ENCODE measurements at places on chromosomes 3 and 15.
A peak's percentile ranks its signal among the peaks of the same experiment; 100 is the strongest.

DNA sequence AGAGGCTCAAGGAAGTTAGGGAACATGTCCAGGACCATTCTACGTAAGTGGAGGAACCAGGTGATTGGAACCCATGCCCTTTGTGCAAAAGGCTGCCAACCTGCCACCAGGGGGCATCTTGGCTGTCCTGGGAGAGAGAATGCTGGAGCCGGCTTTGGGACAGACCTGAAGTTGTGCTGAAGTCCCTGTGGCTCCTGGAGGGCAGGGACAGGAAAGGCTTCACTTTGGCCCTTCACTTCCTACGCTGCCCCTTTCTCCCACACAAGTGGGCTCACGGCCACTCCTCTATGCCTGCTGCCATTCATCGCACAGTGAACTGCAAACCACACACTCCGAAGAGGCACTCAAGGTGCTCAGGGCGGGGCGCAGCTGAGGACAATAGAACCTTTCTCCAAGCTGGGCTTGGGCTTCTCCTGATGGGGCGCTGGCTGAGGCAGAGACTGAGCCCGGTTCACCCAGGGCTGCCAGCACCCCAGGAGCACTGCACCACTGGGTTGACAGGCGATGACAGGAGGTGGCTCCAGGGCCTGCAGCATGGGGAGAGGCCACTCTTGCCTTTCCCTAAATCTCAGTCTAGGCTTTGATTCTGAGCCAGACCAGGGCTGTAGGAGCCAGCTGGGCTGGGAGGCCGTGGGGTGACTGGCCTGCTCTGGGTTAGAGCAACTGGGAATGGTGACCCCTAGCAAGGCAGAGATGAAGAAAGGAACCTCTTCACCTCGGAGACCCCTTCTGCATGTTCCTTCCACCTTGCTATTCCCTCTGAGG, 8.4 kb downstream of the SHF start:
- DNase-seq, result peak; percentile 51

DNA sequence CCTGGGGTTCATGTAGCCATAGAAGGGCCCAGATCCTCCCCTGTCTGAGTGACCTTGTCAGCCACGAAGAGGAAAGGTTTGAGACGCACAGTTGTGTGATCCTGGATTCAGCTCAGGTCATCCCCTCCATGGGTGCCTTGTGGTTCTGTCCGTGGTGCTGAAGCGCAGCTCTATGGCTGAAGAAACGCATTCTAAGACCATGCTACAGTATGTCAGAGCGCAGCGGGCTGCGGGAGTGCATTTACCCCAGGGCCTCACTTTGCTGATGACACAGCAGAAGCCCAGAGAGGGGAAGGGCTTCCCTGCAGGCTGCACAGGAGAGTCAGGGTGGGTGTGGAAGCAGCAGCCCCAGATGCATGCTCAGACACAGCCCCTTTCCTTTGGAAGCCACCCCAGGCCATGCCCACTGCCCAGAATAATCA, 68.8 kb upstream of the IQSEC1 start:
- DNase-seq, result no peak

GRCh38 chr3:197913641-197914380, 36.2 kb upstream of the RPL35A start:
- no peak for DNase-seq

GRCh38 chr3:135807879-135808278, 157.6 kb upstream of the PPP2R3A start:
- DNase-seq, result no peak

DNA sequence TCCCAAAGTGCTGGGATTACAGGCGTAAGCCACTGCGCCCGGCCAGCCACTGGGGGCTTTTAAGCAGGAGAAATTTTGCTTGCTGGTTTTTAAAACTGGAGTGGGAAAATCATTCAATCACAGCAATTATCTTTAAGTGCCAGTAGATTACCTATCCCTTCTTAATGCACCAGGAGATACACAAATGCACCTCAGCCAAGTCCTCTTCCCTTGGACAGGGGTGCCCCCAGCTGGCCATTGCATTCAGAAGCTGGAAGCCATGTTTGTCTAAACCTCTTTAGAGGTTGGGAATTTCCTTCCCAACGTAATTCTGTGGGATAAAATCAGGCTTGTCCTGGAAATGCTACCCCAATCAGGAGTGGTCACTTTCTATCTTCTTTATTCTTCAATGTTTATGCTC, 26.6 kb downstream of the MIX23 start:
- DNase-seq, result no peak

DNA sequence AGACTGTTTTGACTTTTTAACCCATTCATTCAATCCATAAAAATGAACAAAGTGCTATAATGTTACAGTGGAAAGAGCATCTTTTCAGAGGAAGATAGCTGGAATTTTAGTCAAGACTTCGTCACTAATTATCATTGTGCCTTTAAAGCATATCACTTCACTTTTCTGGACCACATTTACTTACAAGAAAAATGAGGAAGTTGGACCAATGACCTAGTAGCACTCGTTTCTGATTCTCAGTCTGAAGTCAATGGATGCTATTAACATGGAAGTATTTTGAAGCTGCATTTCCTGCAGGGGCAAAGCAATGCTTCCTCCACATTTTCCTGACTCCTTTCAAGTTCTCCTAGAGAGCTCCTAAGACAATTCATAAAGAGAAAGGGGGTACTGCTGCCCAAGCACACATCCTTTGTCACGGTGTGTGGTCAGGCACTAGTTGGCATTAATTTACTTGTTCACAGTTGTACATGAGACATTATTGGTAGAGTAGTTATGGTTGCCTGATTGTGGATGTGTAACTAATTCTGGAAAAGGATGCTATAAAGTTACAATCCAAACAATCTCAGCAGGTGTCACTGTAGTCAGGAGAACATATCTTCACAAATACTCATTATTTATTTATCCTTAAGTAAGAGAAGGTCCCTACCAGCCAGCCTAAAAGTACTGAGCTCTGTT, 1049.1 kb downstream of the FHIT start:
- no peak for DNase-seq

DNA sequence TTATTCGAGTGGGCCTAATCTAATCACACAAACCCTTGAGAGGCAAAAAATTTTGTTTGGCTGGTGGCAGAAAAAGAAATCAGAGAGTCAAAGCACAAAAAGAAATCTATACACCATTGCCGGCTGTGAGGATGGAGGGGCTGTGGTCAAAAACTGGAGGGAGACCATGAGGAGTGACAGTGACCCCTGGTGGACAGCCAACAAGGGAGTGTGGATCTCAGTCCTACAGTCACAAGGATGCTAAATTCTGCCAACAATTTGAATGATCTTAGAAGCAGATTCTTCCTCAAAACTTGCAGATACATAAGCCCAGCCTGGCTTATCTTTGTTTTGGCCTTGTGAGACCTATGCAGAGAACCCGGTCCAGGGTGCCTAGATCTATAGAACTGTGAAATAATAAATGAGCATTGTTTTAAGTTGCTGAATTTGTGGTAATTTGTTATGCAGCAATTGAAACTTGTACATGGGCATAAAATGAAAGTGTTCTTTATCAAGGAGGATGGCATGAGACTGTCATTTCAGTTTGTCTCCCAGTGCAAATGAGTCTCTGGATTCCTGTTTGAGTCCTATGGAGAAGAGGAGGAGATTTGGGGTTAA, 103.0 kb upstream of the ARHGEF26 start:
- DNase-seq, result peak; percentile 8

DNA sequence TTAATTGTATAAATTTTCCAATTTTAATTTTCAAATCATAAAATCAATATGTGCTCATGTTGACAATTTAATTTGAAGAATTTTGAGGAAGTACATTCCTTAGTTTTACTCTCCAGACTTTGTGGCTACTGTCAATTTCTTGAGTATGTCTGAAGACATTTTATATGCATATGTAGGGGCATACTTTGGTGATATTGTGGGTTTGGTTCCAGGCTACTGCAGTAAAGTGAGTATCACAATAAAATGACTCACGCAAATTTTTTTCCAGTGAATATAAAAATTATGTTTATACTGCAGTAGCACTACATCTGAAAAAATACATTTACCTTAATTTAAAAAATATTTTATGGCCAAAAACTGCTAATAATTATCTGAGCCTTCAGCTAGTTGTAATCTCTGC, 123.2 kb upstream of the PLCL2 start:
- DNase-seq, result no peak

DNA sequence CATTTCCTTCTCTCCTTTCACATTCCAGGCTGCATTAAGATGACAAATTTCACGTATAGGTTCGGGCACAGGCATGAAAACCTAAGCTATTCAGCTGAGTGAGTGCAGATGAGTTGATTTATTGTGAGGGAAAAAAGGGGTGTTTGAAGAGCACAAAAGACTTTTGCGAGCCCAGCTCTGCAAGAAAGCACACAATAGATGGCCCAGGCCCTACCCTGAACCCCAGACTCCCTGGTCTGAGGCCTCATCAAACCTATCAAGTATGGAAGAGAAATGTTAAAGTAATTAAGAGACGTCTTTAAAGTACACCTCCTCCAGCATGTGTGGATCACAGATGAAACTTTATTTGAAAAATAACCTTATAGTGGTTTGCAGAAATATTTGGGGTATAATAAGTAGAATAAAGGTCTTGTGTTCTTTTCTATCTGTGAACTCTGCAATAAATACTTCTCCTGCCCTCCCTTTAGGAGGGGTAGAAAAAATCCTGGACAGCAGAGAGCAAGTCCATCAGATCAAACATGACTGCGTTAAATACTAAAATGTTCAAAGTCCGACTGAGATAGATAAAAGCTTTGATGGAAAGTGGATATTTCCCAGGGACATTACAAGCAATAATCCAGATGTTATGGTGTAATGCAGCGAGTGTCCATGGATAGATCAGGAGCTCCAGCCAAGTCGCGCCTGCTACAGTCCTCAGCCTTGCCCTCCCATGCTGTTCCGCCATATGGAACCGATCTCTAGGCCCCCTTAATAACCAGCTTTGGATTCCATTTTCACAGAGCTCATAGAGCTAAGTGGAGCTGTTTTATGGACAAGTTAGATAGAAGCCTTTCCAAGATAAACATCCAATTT, 121.5 kb downstream of the MCTP2 start:
- DNase-seq, result no peak

DNA sequence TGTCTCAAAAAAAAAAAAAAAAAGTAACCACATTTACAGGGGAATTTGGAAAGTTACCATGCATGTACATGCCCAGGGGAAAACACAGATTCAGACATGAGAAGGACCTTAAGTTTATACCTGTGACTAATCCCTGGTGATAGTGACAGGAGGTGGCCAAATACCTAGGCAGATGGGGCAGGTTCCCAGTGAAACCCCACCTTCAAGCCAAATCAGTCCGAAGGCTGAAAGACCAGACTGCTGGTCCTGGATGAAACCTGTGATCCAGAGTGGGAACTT, 15.8 kb downstream of the SPCS1 start:
- DNase-seq, result no peak

GRCh38 chr3:25982756-25983155, 192.9 kb downstream of the OXSM start:
- no peak for DNase-seq

DNA sequence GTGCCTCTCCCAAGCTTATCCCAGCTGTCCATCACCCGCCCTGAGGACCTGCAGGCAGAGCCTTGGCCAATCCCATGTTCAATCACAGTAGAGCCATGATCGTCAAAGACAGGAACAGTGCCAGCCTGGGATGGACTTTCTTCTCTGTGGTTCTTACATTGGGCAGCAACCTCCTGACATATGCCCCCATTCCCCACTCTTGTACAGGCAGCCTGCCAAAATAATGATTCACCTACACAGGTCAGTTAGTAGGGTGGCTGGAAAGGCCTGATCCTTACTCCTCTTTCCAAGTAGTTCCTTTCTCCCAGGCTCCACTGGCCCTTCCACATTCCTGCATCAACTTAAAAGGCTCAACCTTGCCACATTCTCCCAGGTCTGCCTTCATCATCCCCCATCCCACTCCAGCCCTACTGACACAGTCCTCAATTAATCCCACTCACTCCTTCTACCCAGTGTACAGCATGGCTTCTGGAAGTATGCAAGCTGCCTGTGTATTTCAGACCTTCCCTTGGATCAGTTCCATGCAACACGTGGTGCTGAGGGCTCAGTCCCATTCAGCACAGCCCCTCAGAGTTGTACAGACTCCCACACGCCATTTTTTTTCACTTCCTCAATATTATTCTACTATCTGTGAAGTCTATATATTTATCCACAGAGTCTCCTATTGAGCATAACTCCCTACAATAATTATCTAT, 189.8 kb downstream of the NTRK3 start:
- DNase-seq, result no peak

- DNase-seq, result no peak
Measured at GRCh38 chr15:68405378-68406250, 26.3 kb downstream of the ITGA11 start.

DNA sequence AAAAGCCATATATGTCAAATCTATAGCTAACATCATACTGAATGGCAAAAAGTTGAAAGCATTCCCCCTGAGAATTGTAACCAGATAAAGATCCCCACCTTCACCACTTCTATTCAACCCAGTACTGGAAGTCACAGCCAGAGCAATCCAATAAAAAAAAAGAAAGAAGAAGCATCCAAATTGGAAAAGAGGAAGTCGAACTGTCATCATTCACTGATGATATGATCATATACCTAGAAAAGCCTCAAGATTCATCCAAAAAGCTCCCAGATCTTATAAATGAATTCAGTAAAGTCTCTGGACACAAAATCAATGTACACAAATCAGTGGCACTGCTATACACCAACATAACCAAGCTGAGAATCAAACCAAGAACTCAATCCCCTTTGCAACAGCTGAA, 97.4 kb downstream of the CBLB start:
- DNase-seq, result no peak

DNA sequence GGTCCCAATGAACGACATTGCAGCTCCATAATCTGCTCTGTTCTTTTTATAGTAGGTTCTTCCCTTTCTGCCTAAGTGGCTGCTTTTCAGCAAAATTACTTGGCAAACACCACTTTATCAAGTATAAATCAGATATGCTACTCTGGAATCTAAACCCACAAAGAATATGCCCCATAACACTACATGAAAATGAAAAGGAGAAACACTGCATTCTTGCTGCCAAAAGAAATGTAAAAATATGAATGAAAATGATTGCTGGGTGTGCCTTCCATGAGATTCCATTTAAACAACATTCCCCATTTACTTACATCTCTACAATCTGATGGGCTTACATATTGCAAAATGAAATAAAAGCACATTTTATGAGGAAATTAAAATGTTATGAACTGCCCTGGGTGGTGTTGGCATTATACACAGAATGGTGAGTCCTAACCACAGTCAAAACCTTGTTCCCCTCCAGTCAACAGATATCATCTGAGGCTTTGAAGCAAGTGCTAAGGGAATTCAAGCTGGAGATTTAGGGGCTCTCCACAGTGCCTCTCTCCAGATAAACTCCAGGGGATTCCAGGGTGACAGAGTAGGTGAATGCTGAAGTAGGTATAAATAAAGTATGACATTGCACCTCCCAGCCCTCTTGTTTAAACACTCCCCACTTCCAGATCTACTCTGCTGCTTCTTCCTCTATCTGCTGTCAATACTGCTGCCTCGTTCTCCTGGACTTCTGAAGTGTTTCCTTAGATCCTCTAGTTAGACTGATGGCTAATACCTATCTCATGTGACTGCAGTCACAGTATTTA, 136.5 kb downstream of the RORA start:
- DNase-seq, result no peak

DNA sequence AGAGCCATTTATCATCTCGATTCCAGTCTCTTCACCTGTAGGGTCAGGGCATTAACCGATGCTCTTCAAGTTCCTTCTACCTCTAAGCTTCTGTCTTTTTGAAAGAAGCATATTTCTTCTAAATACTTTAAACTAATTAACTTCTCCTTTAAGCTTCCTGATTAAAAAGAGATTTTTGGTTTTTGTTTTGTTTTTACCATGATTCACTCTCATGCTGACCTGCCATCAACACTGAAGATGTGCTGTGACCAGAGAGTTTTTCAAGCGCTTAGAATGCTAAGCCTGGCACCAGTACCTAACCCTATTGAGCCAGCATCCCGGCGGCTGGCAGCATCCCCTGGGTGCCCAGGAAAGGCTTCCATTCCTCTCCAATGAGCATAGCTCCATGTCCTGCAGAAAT, 89.3 kb downstream of the FOXP1 start:
- no peak for DNase-seq

All from T-helper 1 cell (primary cell).